ENCODE measurements at places on chromosomes 4 and X. TPM values are rescaled to one million over a fixed set of nuclear protein-coding genes. Genes with fewer than 3 reads are reported as not detected.

The POU4F2 gene
- not detected for total RNA-seq

The SPP1 gene
- total RNA-seq: 508 TPM

The ASB5 gene
- total RNA-seq: not detected

The ATP8A1 gene
- 17.0 TPM for total RNA-seq

The MGAT4D gene
- total RNA-seq: not detected

The METTL14 gene
- total RNA-seq: 39.4 TPM

The PHKA1 gene
- 9.8 TPM for total RNA-seq

DNA sequence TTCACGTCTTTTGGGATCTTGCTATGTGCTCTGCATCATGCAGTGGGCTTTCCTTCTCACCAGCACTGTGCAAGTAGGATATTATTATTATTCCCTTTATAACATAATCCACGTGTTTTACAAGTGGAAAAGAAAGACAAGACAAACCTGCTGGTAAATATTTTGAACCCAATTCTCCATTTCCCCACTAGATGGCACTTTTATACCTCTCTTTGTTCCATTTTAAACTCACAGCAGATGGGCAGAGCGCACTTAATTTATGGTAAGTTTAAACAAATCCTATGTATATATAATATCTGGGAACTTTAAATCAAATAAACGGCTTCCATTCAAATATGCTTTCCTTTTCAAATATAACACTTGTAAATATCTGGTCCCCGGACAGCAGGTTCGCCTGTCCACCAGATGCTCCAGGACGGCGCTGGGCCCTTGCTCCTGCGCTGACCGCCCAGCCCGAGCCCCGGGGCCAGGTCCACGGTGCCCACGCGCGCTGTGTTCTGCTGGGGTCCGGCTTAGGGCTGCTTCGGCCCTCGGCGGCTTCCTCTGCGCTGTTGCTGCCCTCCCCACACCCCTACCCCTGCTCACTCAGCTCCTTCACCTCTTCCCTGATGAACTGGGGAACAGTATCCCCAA lies 31.1 kb downstream of the F11 start:
- no peaks in the 10 kb centered on the region for H3K4me1 ChIP-seq
- H3K27me3 ChIP-seq: peaks cover 7% of the 10 kb centered on the region
- no peak overlapping the region for H3K4me3 ChIP-seq
- H3K36me3 ChIP-seq: no peaks in the 10 kb centered on the region
- no peak for DNase-seq

- H3K27me3 ChIP-seq: no peaks in the 10 kb centered on the region
- no peak overlapping the region for H3K4me3 ChIP-seq
- H3K4me1 ChIP-seq: no peaks in the 10 kb centered on the region
- no peaks in the 10 kb centered on the region for H3K36me3 ChIP-seq
- DNase-seq: no peak
Measured at GRCh38 chr4:103289186-103289585, 91.0 kb upstream of the CENPE start.

DNA sequence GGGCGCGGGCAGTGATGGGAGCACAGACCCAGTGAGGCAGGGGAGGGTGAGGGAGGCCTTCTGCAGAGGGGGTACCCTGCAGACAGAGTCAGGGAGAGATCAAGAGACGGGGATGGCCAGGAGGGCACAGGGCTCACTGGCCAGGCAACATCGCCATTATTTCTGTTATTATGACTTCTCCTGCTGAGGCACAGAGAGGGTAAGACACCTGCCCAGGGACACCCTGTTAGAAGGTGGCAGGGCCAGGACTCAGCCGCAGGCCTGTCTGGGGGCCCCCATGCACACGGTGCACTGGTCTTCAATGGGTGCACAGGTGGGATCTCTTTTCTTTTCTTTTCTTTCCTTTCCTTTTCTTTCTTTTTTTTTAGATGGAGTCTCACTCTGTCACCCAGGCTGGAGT lies 15.8 kb downstream of the BLOC1S4 start:
- H3K27me3 ChIP-seq: no peaks in the 10 kb centered on the region
- no peak overlapping the region for H3K27ac ChIP-seq
- H3K4me3 ChIP-seq: no peak overlapping the region
- DNase-seq: no peak
- peaks cover 10% of the 10 kb centered on the region for H3K4me1 ChIP-seq

DNA sequence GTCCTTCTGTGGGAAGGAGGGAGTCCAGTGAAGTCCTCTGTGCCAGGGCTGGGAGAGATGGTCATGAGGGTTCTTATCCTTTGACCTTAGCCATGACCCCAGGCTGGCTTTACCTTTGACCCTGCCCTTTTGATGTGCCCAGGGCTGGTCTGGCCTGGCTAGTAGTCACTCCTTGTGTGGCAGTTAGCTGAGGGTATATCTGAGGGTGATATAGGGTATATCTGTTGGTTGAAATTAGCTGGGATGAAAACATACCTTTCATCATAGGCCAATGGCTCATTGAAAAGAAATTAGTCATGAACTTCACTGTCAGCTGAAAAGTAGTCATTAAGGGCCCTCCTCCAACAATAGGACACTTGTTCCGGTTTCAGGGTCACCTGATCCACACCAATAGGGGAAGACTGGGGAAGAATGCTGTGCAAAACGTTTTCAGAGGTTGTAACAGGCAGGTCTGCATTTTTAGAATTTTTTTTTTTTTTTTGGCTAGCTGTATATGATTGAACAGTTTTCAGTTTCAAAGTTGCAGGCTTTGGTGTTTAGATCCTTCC lies 74.6 kb upstream of the STOX2 start:
- H3K36me3 ChIP-seq: no peaks in the 10 kb centered on the region
- no peaks in the 10 kb centered on the region for H3K27me3 ChIP-seq
- no peak for DNase-seq
- H3K4me1 ChIP-seq: no peaks in the 10 kb centered on the region
- no peak overlapping the region for H3K4me3 ChIP-seq
- H3K27ac ChIP-seq: peak overlapping the region; percentile 1

GRCh38 chr4:3744901-3745300 lies 21.3 kb upstream of the ADRA2C start:
- H3K27me3 ChIP-seq: peaks cover 6% of the 10 kb centered on the region
- no peak overlapping the region for H3K4me3 ChIP-seq
- no peaks in the 10 kb centered on the region for H3K4me1 ChIP-seq
- H3K36me3 ChIP-seq: no peaks in the 10 kb centered on the region
- DNase-seq: no peak

DNA sequence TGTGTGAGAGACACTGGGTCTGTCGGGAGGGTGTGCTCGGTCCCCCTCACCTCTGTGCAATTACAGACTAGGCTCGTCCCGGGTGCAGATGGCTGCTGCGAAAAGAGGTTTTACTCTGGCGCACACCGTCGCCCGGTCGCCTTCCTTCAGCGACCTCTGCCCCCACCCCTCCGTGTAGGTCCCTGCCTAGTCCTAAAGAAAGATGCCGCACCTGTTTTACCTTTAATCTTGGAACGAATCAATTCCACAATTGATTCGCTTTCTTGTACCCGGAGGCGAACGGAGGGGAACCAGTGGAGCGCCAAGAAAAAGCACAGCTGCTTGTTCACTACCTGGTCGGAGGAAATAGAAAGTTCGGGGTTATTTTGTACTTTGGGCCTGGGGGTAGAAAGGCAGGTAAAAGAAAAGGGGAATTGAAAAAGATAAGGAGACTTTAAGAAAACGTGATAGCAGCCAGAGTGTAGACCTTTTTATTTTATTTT lies 1.2 kb downstream of the NPNT start:
- H3K36me3 ChIP-seq: no peaks in the 10 kb centered on the region
- peak overlapping the region; percentile 43 for H3K27ac ChIP-seq
- no peaks in the 10 kb centered on the region for H3K27me3 ChIP-seq

DNA sequence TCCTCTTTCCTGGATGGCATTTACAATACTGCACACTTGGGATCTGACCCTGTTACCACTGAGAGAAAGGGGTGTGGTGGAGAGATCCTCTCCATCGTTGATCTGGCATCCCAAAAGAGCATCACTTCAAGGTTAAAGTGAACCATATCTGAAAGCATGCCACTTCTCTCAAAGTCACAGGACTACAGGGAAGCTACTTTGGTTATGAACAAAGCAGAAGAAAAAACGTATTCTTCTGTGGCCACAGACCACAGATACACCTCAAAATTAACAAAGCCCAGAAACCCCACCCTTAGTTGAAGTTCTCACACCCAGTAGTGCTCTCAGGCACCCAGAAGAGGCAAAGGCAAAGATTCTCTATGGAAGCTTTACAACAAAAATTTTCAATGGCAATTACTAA lies 108.3 kb downstream of the JADE1 start:
- no peak for DNase-seq
- H3K4me1 ChIP-seq: no peaks in the 10 kb centered on the region
- H3K27me3 ChIP-seq: no peaks in the 10 kb centered on the region
- H3K36me3 ChIP-seq: no peaks in the 10 kb centered on the region

- H3K36me3 ChIP-seq: peaks cover 3% of the 10 kb centered on the region
- no peak for DNase-seq
- H3K27ac ChIP-seq: no peak overlapping the region
- H3K27me3 ChIP-seq: peaks cover 9% of the 10 kb centered on the region
- H3K4me1 ChIP-seq: no peaks in the 10 kb centered on the region
Measured at GRCh38 chrX:11770320-11770719, 12.3 kb downstream of the MSL3 start.

GRCh38 chr4:15601862-15602261 lies 53.3 kb downstream of the FBXL5 start:
- H3K27ac ChIP-seq: no peak overlapping the region
- no peak for DNase-seq
- no peaks in the 10 kb centered on the region for H3K27me3 ChIP-seq
- no peaks in the 10 kb centered on the region for H3K4me1 ChIP-seq

DNA sequence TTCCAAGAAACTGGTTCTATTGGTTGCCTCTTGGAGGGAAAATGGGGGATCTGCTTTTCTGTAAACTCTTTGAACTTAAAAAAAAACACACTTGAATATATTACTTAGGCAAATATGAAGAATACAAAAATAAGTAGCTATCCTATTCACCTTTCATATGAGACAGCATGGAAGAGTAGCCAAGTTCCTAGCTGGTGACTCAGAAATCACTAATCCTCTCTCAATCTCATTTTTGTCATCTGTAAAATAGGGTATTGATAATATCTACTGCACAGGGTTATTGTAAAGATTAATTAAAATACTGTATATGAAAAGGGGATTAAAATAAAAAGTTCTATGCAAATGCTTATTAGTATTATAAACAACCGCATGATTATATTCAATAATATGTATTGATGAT lies 12.7 kb downstream of the MGARP start:
- no peak for DNase-seq
- no peaks in the 10 kb centered on the region for H3K36me3 ChIP-seq
- H3K27ac ChIP-seq: no peak overlapping the region

GRCh38 chrX:114930227-114930626 lies 87.2 kb downstream of the IL13RA2 start:
- no peaks in the 10 kb centered on the region for H3K4me1 ChIP-seq
- no peak for DNase-seq
- H3K27ac ChIP-seq: no peak overlapping the region
- H3K4me3 ChIP-seq: no peak overlapping the region
- H3K36me3 ChIP-seq: no peaks in the 10 kb centered on the region

GRCh38 chr4:48958582-48958981 lies 27.5 kb upstream of the CWH43 start:
- H3K4me1 ChIP-seq: no peaks in the 10 kb centered on the region
- no peaks in the 10 kb centered on the region for H3K27me3 ChIP-seq
- H3K27ac ChIP-seq: no peak overlapping the region
- no peak overlapping the region for H3K4me3 ChIP-seq

DNA sequence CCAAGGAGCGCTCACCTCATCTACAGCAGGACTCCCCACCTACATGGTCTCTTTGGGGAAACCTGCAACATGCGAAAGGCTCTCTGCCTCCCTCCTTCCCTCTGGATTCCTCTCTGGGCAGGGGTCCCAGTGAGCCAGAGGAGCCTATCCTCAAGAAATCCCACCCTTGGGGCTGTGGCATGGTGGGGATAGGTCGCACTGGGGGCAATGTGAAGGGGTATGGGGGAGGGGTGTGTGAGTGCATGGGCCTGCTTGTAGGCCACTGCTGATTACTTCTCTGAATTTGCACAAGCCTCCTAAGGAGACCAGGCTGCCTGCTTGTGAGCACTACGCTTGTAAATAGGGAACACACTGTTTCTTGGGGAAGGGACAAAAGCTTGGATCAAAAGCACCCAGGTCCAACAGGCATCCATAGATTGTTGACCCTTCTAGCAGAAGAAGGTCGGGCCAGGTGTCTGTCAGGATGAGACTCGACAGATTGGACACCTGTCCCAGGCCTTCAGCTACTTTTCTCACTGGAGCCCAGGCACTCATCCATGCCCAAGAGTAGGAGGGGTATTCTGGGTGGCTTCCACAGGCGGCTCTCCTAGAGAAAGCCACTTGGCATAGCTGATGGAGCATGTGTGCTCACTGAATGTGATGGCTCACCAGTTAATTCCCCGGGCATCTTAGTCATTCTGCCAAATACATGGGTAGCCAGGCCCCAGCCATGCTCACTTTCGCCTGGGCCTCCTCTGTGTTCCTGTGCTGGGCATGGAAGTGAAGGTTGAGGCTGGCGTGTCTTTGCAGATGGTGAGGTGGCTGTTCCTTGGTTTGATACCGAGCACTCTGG lies 75.0 kb downstream of the NBDY start:
- DNase-seq: no peak
- H3K27me3 ChIP-seq: no peaks in the 10 kb centered on the region
- H3K4me3 ChIP-seq: peak overlapping the region; percentile 66
- peak overlapping the region; percentile 82 for H3K27ac ChIP-seq

- H3K4me3 ChIP-seq: no peak overlapping the region
- H3K4me1 ChIP-seq: no peaks in the 10 kb centered on the region
- no peak for DNase-seq
- no peak overlapping the region for H3K27ac ChIP-seq
Measured at GRCh38 chr4:77451530-77451929, 154.1 kb upstream of the CXCL13 start.

GRCh38 chr4:17707671-17708070 lies 73.8 kb downstream of the FAM184B start:
- H3K27me3 ChIP-seq: no peaks in the 10 kb centered on the region
- no peaks in the 10 kb centered on the region for H3K36me3 ChIP-seq

DNA sequence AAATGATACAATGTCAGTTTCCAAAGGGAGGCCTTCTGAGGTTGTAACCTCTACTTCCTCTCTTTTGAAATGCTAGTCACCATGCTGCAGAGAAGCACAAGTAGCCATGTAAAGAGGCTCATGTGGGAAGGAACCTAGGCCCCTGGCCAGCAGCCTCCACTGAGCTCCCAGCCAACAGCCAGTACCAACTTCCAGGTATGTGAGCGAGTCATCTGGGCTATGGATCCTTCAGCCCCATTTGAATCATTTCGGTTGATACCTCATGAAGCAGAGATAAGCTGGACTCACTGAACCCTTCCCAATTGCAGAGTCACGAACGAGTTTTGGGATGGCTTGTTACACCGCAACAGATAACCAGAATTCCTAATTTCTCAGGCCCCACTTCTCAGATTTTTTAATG lies 187.0 kb upstream of the LDB2 start:
- H3K4me1 ChIP-seq: no peaks in the 10 kb centered on the region
- no peak for DNase-seq
- no peaks in the 10 kb centered on the region for H3K36me3 ChIP-seq
- no peak overlapping the region for H3K4me3 ChIP-seq
- no peak overlapping the region for H3K27ac ChIP-seq
- H3K27me3 ChIP-seq: no peaks in the 10 kb centered on the region

DNA sequence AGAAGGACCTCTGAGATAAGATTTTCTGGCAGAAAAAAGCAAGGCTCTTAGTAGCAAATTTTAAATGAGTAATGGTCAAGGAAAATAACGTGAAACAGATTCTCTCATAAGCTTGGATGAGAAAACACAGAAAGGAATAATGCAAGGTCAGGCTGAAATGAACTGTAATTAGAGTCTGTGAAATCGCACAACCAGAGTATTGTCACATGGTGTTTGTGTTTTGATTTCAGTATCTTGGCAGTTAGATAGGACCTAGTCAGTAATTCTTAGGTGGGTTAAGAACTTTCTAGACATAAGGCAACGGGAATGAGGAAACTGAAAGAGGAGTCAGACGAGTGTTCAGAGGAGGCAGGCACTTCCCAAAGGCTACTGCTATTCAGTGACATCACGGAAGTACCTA lies 34.6 kb downstream of the LIMCH1 start:
- H3K27ac ChIP-seq: no peak overlapping the region
- no peaks in the 10 kb centered on the region for H3K27me3 ChIP-seq
- no peaks in the 10 kb centered on the region for H3K4me1 ChIP-seq
- H3K36me3 ChIP-seq: no peaks in the 10 kb centered on the region
- H3K4me3 ChIP-seq: no peak overlapping the region
